ENCODE measurements at places on chromosomes 3 and 15.

GRCh38 chr3:73568371-73568862, 56.3 kb downstream of the PDZRN3 start:
- ATAC-seq: no peak

DNA sequence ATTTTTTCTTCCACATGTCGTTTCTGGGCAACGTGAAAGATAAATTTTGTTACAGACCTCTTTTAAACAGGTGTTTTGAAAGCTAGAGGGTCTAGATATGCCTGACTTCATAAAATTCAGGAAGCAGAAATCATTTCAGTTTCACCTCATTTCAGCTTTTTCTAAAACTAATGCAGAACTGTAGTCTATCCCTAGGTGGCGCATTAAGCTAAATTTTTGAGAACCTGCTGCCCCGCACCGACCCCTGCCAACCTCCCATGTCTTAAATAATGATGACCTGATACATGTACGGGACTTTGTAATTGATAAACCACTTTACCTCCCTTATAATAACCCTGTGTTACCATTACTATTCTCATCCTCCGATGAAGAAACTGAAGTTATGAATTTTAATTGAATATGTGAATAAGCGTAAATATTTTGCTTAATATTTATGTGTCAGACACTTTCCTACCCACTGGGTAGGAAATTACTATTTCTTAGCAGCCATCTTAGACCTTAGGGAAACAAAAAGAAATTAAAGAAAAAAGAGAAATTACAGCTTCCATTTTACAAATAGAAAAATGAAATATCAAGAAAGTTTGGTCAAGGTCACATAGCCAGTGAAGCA, 78.7 kb upstream of the GCNT3 start:
- ATAC-seq: no peak

DNA sequence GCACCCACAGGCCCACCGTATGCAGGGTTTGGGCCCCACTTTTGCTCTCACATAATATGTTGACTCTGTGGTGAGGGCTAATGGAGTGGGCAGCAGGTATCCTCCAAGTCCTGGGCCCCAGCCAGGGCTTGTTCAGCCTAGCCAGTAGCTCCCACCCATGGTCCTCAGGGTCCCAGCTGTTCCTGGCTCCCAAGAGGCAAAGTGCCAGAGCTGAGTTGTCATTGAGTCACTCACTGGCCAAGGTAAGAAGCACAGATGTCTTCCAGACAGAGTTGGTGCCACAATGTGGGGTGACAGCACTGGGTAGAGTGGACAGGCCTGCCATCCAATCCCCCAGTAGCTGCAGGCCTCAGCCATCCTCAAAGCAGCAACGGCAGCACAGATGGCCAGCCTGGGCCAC, 4.3 kb downstream of the SHF start:
- ATAC-seq: no peak

- ATAC-seq: peak; percentile 30
Measured at GRCh38 chr3:49529567-49529966, 24.7 kb upstream of the BSN start.

GRCh38 chr15:40845511-40846284, 1.9 kb downstream of the SPINT1 start:
- ATAC-seq: no peak

- ATAC-seq: no peak
Measured at GRCh38 chr3:43210049-43211027, 76.0 kb upstream of the SNRK start.

DNA sequence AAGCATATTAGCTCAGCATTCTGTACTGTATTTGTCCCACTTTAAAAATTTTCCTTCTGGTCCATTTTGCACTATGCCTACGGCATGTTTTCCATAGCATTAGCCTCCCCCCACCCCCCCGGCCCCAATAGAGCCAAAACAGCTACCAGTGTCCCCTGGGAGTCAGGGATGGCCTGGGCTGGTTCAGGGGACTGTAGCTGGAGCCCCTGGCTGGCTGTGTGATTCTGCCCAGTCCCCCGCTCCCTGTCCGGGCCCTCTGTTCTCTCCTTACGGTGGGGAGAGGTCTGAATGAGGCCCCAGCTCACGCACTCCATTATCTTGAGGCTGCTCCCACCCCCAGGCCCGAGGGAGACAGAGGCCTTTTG, 70.1 kb downstream of the KLF15 start:
- ATAC-seq: no peak

All from activated CD4-positive, CD25-positive, alpha-beta regulatory T cell treated with anti-CD3 and anti-CD28 coated beads, Interleukin-2, amount 50 U/mL, for 24 hours (primary cell).